ENCODE measurements at places on chromosomes 1 and 21. TPM values are rescaled to one million over a fixed set of nuclear protein-coding genes. Genes with fewer than 3 reads are reported as not detected.

The KANK4 gene
- total RNA-seq, result 6.8 TPM

The ZBTB21 gene
- total RNA-seq, result 13.6 TPM

The C1orf94 gene
- not detected for total RNA-seq

The CFH gene
- 23.5 TPM for total RNA-seq

The CATSPERE gene
- total RNA-seq, result 3.9 TPM

The CYP4A22 gene
- not detected for total RNA-seq

The C1orf116 gene
- 36.5 TPM for total RNA-seq

- H3K27ac ChIP-seq, result peak overlapping the region; percentile 20
- no peaks in the 10 kb centered on the region for H3K36me3 ChIP-seq
- H3K4me3 ChIP-seq, result no peak overlapping the region
- H3K27me3 ChIP-seq, result no peaks in the 10 kb centered on the region
- DNase-seq, result peak; percentile 6
- H3K4me1 ChIP-seq, result no peaks in the 10 kb centered on the region
These were observed 36.4 kb upstream of the BCL9 start for GRCh38 chr1:147504801-147505311.

DNA sequence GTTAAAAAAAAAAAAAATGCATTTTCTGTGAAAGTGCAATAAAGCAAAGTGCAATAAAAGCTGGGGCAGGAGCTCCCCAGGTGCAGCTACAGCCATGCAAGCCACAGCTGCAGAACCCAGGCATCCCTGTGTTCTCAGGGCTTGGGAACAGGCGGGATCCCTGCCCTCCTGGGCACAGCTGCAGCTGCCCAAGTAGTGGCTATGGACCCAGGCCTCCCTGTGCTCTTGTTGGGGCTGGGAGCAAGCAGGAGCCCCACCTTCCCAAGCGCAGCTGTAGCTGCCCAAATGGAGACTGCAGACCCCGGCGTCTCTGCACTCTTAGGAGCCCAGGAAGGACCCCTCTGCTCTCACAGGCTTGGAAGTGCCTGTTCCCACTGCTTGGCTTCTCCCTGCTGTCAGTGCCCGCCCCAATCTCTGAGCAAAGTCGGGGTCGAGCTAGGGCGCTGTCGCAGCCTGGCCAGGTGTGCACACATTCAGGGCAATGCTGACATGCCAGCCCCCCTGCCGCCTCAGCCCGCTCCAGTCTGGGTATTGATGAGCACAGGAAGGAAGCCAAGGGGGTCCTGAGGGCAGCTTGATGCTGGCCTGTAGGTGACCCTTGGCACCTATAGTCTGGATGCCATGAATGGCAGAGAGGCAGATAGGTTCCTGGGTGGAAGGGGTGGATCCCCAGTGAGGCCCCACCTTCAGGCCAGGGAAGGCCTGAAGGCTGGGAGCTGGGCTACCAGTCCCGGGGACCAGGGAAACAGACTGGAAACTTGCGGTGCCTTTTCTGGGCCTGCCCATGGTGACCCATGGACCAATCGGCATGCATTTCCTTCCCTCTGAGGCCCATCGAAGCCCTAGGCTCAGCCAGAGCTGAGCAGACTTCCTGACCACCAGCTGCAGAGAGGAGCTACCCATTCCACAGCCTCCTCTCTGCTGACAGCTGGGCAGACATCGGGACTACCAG is 58.6 kb downstream of the RRAGC start:
- H3K4me3 ChIP-seq, result no peak overlapping the region
- DNase-seq, result no peak
- H3K4me1 ChIP-seq, result no peaks in the 10 kb centered on the region
- H3K36me3 ChIP-seq, result no peaks in the 10 kb centered on the region
- H3K27me3 ChIP-seq, result peaks cover 4% of the 10 kb centered on the region

- no peak overlapping the region for H3K27ac ChIP-seq
- H3K4me3 ChIP-seq, result no peak overlapping the region
- no peaks in the 10 kb centered on the region for H3K4me1 ChIP-seq
- H3K36me3 ChIP-seq, result no peaks in the 10 kb centered on the region
These were observed 36.8 kb upstream of the KIF1B start for GRCh38 chr1:10173582-10173981.

GRCh38 chr21:38853421-38853919 is 47.7 kb downstream of the ETS2 start:
- no peak overlapping the region for H3K4me3 ChIP-seq
- no peak overlapping the region for H3K27ac ChIP-seq
- H3K27me3 ChIP-seq, result no peaks in the 10 kb centered on the region

DNA sequence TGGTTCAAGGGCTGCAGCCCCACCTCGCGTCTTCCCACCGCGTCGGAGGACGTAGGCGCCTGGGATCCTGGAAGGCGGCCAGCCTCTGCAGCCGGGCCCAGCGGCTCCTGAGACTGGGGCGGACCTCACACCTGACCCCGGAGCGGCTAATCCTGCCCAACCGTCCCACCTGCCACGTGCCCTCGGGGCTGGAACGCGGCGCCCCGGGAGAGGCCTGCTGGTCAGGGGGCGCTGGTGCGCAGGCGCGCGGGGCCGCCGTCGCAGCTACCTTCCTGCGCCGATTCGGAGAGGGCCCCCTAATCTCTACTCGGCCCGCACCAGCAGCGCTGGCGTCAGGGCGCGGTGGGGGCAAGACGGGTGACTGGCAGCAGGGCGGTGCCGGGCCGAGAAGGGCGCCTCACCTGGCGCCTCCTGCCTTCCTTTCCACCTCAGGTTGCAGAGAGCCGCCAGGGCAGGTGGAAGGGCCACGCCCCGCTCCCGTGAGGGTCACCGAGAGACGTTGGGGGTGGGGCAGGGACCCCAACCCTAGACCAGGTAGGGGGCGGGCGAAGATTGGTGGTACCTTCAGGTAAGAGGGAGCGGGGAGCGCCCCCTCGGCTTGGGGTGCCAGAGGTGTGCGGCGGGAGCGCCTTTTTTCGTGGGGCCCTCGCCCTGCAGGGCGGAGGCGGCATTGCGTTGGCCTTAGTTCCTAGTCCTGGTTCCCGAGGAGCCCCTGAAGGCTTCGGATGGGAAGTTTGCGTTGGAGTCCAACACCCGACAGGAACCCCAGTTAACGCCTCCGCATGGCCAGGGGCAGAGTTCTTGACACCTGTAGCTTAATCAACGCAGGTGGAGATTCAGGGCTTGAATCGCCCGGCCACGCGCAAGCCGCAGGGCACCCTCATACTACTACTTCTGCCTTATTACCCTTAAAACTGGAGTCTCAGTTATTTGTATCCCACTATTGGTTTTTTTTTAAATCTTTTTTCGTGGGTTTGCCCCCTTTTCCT is at the start of gene TDRD5:
TSS of gene TDRD5 (plus strand) at position 241 of the 989 bp plus-strand sequence. CDS start 784 bp downstream, outside the sequence.
- H3K27me3 ChIP-seq, result peaks cover 5% of the 10 kb centered on the region
- H3K4me1 ChIP-seq, result no peaks in the 10 kb centered on the region
- DNase-seq, result no peak
- H3K27ac ChIP-seq, result no peak within 1 kb of the TSS

GRCh38 chr1:70140343-70140742 is 65.0 kb downstream of the LRRC40 start:
- no peaks in the 10 kb centered on the region for H3K4me1 ChIP-seq
- DNase-seq, result no peak
- no peaks in the 10 kb centered on the region for H3K36me3 ChIP-seq
- no peak overlapping the region for H3K4me3 ChIP-seq
- no peaks in the 10 kb centered on the region for H3K27me3 ChIP-seq
- H3K27ac ChIP-seq, result no peak overlapping the region

- DNase-seq, result no peak
- no peaks in the 10 kb centered on the region for H3K4me1 ChIP-seq
- no peaks in the 10 kb centered on the region for H3K27me3 ChIP-seq
- no peak overlapping the region for H3K4me3 ChIP-seq
- no peak overlapping the region for H3K27ac ChIP-seq
- H3K36me3 ChIP-seq, result no peaks in the 10 kb centered on the region
These were observed 32.5 kb downstream of the LRRC3 start for GRCh38 chr21:44487831-44488230.

GRCh38 chr1:47709872-47710231 is 272.0 kb downstream of the FOXD2 start:
- peak overlapping the region; percentile 22 for H3K4me3 ChIP-seq
- H3K36me3 ChIP-seq, result no peaks in the 10 kb centered on the region
- no peak overlapping the region for H3K27ac ChIP-seq
- peaks cover 9% of the 10 kb centered on the region for H3K4me1 ChIP-seq
- H3K27me3 ChIP-seq, result peaks cover 16% of the 10 kb centered on the region

DNA sequence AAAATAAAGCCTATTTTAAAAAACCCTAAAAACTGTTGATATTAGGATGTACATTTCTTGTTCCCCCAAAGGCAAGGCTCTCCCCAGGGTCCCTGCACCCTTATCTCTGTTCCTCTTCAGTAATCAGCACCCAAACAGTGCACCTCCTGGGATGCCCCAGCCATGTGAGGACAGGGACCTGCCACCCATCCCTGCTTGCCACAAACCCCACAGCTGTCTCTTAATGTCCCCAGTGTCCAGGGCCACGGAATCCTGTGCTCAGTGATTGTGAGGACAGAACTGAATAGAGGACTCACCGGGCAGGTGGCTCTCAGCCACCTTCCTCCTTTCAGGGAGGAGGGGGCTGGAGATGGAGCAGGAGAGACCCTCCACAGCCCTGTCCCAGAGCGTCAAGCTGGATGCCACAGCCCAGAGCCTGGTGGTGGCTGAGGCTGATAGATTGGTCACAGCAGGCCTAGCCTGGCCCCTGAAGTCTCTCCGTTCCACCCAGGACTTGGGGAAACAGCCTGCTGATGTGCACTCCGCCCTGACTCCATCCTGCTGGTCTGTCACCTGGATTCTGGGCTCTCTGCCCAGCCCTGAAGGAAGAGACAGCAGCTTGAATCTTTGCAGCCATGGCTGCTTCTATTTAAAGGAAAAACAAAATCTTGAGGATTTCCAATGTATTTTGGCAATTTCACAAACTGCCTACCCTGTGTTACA is 23.1 kb downstream of the RNF187 start:
- no peak overlapping the region for H3K27ac ChIP-seq
- no peak overlapping the region for H3K4me3 ChIP-seq
- no peak for DNase-seq
- H3K27me3 ChIP-seq, result no peaks in the 10 kb centered on the region
- H3K36me3 ChIP-seq, result no peaks in the 10 kb centered on the region

- H3K27ac ChIP-seq, result no peak overlapping the region
- H3K4me1 ChIP-seq, result no peaks in the 10 kb centered on the region
- DNase-seq, result no peak
- no peaks in the 10 kb centered on the region for H3K27me3 ChIP-seq
- H3K36me3 ChIP-seq, result peaks cover 4% of the 10 kb centered on the region
These were observed 34.5 kb downstream of the RAB4A start for GRCh38 chr1:229305392-229305791.

DNA sequence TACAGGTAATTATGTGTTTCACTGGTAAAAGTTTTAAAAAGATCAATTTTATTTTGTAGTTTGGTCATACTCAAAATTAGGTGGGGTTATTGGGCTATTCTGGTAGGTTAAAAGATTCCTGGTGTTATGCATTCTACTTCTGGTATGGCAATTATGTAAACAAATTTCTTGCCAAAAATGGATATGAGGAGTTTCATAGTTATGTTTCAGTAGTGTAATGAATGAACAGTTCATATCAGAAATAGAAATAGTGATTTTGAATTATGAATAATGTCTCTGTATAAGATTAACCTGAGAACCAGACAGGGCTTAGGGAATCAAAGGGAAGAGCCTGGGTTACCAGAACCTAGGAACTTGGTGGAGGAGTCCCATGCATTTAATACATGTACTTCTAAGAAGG is 15.9 kb downstream of the ATF6 start:
- H3K27ac ChIP-seq, result no peak overlapping the region
- H3K4me1 ChIP-seq, result no peaks in the 10 kb centered on the region
- DNase-seq, result no peak
- H3K4me3 ChIP-seq, result no peak overlapping the region
- no peaks in the 10 kb centered on the region for H3K36me3 ChIP-seq

DNA sequence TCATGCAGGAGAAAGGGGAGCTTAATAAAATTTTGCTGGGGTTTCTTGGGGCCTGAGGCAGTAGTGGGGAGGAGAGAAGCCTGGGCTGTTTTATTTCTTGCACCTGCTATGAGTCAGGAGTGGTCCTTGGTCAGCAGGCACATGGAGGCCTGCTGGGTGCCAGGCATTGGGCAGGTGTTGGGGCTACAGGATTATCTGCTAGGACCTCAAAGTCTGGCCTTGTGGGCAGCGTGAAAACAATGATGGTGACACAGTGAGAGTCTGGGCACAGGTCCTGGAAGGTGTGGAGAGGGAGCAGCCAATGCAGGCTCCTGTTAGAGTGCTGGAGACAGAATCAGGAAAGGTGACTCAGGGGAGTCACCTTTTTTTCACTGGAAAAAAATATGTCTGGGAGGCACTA is 17.2 kb downstream of the ROR1 start:
- no peak for DNase-seq
- no peak overlapping the region for H3K27ac ChIP-seq
- H3K36me3 ChIP-seq, result no peaks in the 10 kb centered on the region
- H3K4me1 ChIP-seq, result no peaks in the 10 kb centered on the region
- no peaks in the 10 kb centered on the region for H3K27me3 ChIP-seq

DNA sequence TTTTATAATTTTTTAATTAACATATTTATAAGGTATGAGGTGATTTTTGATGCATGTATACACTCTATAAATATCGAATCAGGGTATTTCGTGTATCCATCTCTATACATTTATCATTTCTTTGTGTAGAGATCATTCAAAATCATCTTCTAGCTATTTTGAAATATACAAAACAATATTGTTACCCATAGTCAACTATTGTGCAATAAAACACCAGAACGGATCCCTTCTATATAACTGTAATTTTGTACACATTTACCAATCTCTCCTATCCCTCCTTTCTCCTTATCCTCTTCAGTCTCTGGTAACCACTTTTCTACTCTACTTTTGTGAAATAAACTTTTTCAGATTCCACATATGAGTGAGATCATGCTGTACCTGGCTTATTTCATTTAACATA is 1459.6 kb downstream of the MRPL39 start:
- H3K36me3 ChIP-seq, result no peaks in the 10 kb centered on the region
- no peak overlapping the region for H3K4me3 ChIP-seq
- no peaks in the 10 kb centered on the region for H3K4me1 ChIP-seq

DNA sequence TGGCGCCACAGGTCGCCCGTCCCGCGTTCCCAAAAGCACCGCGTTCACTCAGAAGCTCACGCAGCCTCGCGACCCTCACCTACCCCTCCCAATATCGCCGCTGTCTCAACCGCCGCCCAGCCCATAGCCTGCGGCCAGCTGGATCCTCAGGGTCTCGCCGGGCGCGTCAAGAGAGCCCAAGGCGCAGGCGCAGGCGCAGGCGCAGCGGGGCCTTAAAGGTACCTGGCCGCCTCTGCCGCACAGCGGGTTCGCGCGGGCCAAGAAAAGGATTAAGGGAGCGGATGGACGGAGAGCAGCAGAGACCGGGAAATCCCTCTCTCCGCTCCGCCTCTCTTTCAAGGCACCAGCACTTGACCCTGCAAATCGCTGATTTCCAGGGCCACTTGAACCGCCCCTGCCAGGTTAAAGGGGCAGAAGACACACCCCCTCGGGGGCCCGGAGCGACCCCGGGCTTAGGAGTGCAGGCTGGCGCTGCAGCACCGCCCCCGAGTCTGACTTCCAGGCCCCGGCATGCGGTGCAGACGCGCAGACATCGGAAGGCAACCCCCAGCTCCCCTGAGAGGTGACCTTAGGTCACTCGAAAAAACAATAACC is at the start of gene NBPF20:
TSS of gene NBPF20 (minus strand) at position 168 of the 594 bp plus-strand sequence. CDS start 20,331 bp downstream, outside the sequence.
- H3K27me3 ChIP-seq, result no peaks in the 10 kb centered on the region

DNA sequence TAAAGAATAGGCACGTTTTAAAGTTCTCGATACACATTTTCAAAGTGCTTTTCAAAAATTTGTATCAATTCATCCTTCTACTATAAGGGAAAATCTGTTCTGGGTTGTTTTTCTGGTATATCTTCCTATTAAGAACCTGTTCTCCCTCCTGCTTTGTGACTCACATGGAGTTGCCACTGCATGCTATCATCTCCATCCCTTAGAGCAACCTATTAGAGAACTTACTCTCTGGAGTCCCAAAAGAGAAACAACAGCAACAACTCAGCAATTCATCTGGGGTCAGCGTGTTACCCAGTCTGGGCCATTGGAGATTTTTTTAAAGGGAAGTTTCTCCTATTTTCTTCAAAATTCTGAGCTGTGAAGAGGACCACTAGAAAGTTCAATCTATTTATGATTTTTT is 227.4 kb downstream of the HLX start:
- H3K4me1 ChIP-seq, result no peaks in the 10 kb centered on the region
- no peak overlapping the region for H3K27ac ChIP-seq
- DNase-seq, result no peak
- no peak overlapping the region for H3K4me3 ChIP-seq
- H3K27me3 ChIP-seq, result no peaks in the 10 kb centered on the region
